ENCODE measurements at places on chromosomes 4 and X.

DNA sequence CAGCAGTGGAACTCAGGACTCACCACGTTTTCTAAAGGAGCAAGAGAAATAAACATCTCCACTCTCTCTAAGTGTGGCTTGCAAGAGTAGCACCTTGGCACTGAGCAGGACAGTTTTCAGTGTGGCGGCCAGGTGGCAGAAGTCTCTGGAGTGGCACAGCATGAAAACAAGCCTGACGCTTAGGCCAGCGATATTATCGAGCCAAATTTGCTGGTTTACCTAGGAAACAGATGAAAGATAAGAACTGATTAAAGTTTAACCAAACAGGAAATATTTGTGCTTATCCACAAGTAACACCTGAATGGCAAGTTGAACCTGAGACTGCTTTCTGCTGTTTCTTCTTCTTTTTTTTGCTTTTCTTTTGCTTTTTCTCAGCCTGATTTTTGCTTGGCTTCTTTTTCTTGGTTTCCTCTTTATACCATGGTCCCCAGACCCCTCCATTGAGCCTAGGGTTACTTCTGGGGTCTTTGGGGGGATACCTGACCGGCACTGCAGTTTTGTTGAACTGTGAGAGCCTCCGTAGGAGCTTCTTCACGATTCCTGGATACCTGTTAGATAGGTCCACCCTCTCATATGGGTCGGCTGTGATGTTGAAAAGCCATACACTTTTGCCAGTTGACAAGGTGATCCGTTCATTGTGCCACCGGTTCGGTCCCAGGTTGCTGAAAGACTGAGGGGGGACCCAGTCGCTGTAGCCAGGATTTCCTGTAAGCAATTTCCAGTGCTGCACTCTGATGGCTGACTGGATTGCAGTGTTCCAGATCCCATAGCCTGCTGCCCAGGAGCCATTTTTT lies 77.3 kb downstream of the ARSJ start:
- DNase-seq, result no peak

- DNase-seq, result no peak
These were observed 36.3 kb downstream of the PKD2 start for GRCh38 chr4:88043586-88044340.

DNA sequence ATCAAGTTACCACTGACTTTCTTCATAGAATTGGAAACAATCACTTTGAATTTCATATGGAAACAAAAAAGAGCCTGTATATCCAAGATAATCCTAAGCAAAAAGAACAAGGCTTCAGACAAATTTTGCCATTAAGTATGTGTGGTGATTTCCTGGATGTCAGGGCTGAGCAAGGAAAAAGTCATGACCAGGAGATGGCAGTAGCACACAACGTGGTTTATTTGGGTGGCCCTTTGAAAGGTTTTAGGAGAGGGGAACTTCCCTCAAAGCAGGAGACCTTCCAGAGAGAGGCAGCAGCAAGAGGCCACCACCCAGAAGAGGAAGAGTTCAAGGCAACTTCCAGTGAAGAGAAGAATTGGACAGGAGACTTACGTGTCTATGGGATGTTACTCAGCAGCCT lies 18.1 kb upstream of the ZXDB start:
- no peak for DNase-seq

- no peak for DNase-seq
These were observed 1058.9 kb downstream of the C4orf33 start for GRCh38 chr4:130154901-130155300.

GRCh38 chrX:8036914-8037313 lies 109.7 kb upstream of the PNPLA4 start:
- DNase-seq, result no peak

DNA sequence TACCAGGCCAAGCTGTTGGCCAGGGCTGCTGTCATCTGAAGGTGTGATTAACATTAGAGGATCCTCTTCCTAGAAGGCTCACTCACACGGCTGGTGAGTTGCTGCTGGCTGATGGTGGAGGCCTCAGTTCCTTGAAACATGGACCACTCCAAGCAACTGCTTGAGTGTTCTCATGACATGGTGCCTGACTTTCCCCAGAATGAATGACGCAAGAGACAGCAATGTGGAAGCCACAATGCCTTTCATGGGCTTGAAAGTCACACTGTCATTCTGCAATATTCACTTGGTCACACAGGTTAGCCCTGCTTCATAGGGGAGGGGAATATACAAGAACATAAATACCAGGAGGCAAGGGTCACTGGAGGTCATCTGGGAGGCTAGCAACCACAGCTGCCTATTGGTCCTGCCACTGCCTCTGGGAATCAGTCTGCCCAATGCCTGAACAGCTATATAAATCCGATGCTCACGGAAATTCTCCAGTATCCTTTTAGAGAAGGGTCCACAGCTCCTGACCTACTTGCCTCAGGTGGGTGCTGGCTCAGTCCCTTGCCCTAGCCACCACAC lies 97.1 kb upstream of the MAML3 start:
- DNase-seq, result no peak

DNA sequence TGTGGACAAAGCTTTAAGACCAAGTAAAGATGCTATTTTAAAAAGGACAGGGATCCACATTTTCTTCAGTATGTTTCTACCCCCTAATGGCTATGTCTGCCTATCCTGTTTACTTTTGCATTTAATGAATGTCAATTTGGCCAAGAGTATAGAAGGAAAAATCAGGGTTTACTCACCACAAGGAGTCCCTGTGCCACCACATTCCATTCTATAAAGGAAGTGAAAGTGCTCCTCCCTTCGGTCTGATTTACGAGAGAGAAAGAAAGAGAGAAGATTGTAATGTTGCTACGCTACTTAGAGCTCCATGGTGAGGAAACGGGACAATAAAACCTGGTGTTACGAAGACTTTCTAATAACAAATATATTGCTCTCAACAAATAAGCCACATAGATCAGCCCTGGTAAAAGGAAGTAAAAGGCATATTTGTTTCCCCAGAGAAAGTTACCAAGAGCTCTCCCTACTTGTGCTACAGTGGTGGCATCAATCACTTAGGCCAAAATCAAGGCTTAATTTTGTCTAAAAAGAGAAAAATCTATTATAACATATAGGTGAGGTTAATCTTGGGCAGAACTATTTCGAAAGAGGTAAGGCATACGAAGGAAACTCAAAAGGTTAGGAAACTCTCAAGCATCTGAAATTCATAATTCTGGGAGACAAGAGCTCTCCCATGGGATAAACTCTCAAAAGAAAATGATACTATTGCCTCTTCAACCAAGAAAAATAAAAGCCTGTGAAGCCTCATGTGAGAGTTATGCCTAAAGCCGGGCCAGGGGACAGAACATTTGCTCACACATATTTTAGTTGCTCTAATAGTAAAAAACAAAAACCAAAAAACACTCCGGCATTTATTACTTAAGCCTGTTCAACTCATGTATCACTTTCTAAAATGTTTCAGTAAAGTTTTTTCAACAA lies 29.5 kb downstream of the TAPT1 start:
- DNase-seq, result no peak

GRCh38 chr4:15065516-15065915 lies 63.2 kb downstream of the CPEB2 start:
- no peak for DNase-seq

GRCh38 chr4:3239998-3240920 lies 8.7 kb upstream of the MSANTD1 start:
- DNase-seq, result no peak

GRCh38 chr4:135244056-135244455 lies 1042.5 kb upstream of the PABPC4L start:
- DNase-seq, result no peak

GRCh38 chr4:9893329-9894108 lies 112.1 kb downstream of the DRD5 start:
- DNase-seq, result no peak

GRCh38 chr4:125388613-125389012 lies 73.9 kb downstream of the FAT4 start:
- no peak for DNase-seq

DNA sequence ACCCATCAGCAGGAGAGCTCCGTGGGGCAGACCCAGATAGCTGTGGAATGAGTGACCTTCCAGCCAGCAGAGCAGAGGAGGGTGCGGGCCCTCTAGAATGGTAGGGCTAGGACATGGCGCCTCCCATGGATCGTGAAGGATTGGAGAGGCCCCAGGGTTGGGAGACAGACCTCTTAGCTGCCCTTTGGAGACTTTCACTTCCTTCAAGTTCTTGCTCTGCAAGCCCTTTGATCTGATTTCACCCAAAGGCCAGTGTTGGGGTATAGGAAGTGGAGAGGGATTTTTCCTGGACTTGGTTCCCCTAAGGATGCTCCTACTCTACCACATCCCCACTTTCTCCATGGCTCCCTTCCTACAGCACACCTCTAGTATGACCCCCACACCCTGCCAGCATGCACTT lies 3.0 kb downstream of the SASH3 start:
- peak; percentile 51 for DNase-seq

DNA sequence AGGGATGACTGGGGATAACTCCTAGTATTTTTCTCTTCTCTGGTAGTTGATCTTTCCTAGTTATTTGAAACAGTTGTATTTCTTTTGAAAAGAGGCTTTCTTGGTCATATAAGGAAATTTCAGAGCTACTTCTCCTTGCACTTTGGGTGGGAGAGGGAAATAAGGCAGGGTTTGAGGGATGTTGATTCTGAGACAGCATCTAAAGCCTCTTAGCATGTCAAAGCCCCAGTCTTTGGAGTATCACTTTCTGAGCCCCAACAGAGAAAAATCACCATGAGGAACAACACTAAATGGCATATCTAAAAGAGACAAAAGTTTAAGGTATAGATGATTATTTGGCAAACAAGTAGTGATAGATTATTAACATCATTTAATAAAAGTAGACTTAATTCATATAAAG lies 688.1 kb downstream of the TRAM1L1 start:
- no peak for DNase-seq

DNA sequence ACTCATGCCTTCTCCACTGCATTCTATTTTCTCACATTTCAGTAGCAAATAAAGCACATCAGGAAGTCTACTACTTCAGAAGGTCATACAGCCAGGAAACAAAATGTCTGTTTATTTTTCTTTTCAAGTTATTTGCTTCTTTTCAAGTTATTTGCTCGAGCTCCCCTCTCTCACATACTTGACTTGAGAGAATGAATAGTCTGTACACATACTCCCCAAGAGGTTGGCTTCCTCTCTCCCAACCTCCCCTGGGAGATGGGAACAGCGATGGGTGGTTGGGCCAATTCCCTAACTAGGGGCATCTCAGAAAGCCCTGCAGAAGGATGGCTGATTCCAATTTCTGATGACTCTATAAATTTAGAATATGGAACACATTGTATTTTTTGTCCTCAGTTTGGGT lies 64.7 kb upstream of the PTPN13 start:
- no peak for DNase-seq

GRCh38 chrX:12570859-12571501 lies 220.2 kb upstream of the PRPS2 start:
- no peak for DNase-seq

DNA sequence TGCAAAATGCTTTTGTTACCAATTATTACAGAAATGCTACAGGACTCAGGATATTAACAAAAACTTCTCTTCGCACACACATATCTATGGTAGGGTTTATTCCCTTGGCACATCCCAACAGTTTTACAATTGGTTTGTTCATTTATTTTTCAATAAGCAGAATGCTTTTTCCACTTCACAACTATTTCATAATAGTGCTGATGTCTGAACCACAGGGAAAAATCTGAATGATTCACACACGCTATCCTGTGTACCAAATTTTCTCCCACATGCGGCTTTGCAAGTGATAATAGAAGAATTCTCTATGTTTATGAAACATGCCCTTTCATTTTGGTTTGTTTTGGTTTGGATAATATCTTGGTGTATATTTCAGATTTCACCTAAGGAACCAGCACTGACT lies 725.7 kb upstream of the TENM3 start:
- no peak for DNase-seq

- DNase-seq, result no peak
These were observed 19.5 kb downstream of the ZNF275 start for GRCh38 chrX:153353416-153353815.

- DNase-seq, result peak; percentile 85
These were observed 11.6 kb upstream of the CTBP1 start for GRCh38 chr4:1260418-1261106.

GRCh38 chrX:50577326-50577725 lies 106.7 kb upstream of the DGKK start:
- no peak for DNase-seq

DNA sequence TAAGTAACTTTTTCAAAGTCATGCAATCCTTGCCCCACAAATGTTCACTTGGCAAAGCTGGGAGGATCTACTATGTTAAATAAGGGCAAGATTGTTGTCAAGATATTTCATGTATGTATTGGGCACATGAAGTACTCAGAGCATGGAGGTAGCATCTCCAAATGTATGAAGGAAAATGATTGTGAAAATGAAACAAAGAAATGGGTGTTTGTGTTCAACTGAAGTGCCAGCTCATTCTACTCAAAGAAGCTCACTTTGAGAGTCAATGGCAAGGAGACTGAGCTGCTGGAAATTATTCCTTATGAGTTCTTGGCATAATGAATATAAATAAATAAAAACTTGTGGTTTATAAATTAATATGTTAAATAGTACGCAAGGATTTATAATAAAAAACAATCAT lies 124.5 kb upstream of the ARSJ start:
- no peak for DNase-seq

DNA sequence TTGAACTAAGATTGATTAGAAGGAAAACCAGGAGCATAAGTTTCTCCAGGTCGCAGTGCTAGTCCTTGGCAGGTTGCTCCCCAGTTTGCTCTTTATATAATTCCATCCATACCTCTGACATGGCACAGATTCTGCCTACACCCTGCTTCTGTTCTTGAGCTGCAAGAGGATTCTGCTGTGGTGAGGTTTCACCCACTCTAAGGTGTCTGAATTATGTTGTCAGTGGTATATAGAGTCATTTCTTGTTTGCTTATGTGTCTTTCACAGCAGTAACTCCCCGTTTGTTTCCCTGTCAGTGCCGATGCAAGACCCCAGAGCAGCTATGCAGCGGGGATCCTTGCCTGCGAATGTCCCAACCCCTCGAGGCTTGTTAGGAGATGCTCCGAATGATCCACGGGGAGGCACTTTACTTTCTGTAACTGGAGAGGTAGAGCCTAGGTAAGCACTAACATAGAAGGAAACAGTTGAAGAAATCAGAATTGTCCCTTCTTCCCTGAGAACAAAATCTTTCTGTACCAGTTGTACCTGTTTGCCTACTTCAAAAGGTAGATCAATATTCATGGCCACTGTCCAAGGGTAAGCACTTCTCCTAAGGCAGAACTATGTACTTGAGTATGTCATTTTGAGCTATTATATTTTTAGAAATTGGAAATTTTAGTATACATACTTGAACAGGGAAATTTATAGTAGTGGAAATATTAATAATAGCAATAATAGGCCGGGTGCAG lies 11.2 kb downstream of the CSTF2 start:
- DNase-seq, result no peak

DNA sequence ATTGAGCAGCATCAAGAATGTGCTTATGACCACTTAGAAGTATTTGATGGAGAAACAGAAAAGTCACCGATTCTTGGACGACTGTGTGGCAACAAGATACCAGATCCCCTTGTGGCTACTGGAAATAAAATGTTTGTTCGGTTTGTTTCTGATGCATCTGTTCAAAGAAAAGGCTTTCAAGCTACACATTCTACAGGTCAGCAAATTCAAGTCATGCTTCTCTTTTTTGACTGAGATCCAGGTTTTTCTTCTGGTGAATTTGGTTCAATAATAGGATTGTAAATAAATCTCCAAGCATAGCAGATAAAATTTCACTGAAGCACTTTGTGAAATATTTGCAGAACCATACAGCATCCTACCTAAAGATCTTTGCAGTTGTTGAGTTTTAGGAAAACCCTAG lies 218.1 kb downstream of the TLL1 start:
- no peak for DNase-seq

GRCh38 chr4:74547042-74547441 lies 102.1 kb downstream of the AREG start:
- DNase-seq, result no peak

- DNase-seq, result no peak
These were observed 19.0 kb downstream of the ZNF721 start for GRCh38 chr4:479972-480371.

- DNase-seq, result no peak
These were observed 73.7 kb downstream of the ELOVL6 start for GRCh38 chr4:110124711-110125110.
